Stomach (tissue), 19 donors: ENCODE measurements at places on chromosomes 3 and 15.

DNA sequence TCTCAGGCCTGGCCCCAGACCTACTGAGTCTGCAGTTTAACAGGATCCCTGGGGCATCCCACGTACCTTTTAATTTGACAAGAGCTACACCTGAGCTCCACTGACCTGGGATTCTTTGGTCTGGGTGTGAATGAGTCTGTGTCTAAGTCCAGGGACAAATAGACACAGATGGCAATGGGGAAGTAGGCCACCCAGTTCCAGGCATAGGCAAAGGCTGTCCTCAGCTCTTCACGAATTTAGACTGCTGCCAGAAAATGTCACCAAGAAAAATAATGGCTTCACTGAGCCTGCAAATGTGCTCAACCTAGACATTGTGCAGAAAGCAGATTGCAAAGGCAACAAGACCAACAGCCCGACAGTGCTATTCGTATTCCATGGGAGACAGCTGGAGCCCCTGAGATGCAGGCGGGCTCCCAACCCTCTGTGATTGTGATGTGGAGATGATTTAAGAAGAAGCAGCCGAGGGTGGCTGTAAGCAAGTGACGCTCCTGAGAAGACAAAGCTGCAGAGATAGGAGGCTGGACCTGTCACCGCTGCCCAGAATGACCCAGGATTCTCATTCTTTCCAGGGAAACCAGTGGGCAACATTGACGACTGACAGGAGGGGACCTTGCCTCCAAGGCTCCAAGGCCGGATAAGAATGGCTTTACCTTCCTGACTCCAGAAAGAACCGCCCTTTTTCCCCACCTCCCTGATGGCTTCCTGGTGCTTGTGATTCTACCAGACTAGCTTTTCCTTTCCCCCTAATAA is 39.8 kb upstream of the IREB2 start:
- no peak overlapping the region for H3K4me3 ChIP-seq
- H3K27me3 ChIP-seq = no peaks in the 10 kb centered on the region
- H3K4me1 ChIP-seq = peaks cover 7% of the 10 kb centered on the region

- no peak overlapping the region for H3K4me3 ChIP-seq
- H3K27me3 ChIP-seq = no peaks in the 10 kb centered on the region
- no peaks in the 10 kb centered on the region for H3K4me1 ChIP-seq
- no peak overlapping the region for H3K27ac ChIP-seq
- no peaks in the 10 kb centered on the region for H3K36me3 ChIP-seq
Observed at GRCh38 chr3:67901681-67902080, 247.3 kb upstream of the SUCLG2 start.

- DNase-seq = no peak
- peaks cover 18% of the 10 kb centered on the region for H3K36me3 ChIP-seq
- H3K27ac ChIP-seq = no peak overlapping the region
- no peaks in the 10 kb centered on the region for H3K4me1 ChIP-seq
Observed at GRCh38 chr3:185207481-185207880, 46.4 kb downstream of the EHHADH start.

DNA sequence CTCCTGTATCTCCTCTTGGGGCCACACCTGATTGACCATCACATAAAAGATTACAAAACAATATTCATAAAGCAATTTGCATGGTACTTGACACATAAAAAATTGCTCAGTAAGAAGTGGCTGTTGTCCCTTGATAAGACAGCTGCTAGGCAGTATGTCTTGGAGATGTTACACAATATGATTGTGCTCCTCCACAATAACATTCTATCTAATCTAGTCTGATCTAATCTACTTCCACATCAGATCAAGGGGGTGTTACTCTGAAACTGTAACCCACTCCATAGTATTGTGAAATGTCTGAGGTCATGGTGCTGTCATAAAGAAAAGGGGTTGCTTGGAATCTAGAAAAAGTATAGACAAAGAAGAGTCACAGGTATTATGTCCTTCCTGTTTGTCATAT is 23.4 kb upstream of the AQP9 start:
- DNase-seq = no peak
- no peaks in the 10 kb centered on the region for H3K27me3 ChIP-seq
- H3K36me3 ChIP-seq = no peaks in the 10 kb centered on the region
- no peak overlapping the region for H3K4me3 ChIP-seq

- H3K27me3 ChIP-seq = no peaks in the 10 kb centered on the region
- H3K4me3 ChIP-seq = no peak overlapping the region
- no peaks in the 10 kb centered on the region for H3K4me1 ChIP-seq
- no peak overlapping the region for H3K27ac ChIP-seq
Observed at GRCh38 chr3:155356594-155357370, 63.3 kb upstream of the STRIT1 start.

- H3K36me3 ChIP-seq = no peaks in the 10 kb centered on the region
- DNase-seq = peak; percentile 78
- no peak overlapping the region for H3K27ac ChIP-seq
Observed at GRCh38 chr3:140898340-140899180, 43.1 kb upstream of the SLC25A36 start.

DNA sequence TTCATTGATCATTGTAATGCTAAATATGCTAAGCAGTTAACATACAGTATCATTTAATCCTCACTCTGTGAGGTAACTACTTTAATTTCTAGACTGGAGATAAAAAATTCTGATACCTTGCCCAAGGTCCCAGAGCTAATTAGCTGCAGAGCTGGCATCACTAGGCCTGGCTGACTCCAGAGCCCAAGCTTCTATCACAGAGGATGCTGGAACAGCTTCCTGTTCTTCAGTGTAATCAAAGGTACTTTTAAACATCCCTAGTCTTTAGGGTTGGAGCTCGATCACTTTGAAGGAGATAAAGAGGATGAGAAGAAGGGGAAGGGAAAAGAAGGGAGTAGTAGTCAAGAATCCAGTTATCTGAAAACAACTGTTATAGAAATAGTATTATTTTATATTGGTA is 37.1 kb upstream of the BOC start:
- no peak overlapping the region for H3K4me3 ChIP-seq
- no peaks in the 10 kb centered on the region for H3K27me3 ChIP-seq
- H3K27ac ChIP-seq = no peak overlapping the region
- H3K36me3 ChIP-seq = no peaks in the 10 kb centered on the region
- H3K4me1 ChIP-seq = no peaks in the 10 kb centered on the region
- no peak for DNase-seq

DNA sequence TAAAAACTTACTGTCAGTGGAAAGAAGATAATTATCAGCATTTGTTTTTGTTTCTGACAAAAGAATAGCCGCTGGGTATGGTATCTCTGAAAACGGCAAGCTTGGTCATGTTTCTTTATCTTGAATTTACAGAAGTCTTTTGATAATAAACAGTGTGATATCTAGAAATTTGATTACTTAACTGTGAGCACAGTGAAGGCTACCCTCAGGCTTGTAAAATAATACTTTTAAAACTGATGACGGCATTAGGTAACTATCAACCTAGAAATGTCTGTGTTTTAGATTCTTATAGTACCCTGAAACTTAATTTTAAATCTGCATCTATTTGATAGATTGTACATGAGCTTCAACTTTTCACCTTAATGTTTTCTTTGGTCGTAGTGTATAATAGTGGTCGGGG is 43.4 kb downstream of the NSUN3 start:
- DNase-seq = no peak
- no peaks in the 10 kb centered on the region for H3K4me1 ChIP-seq
- H3K4me3 ChIP-seq = no peak overlapping the region
- H3K36me3 ChIP-seq = no peaks in the 10 kb centered on the region

- DNase-seq = no peak
- peaks cover 6% of the 10 kb centered on the region for H3K4me1 ChIP-seq
- H3K36me3 ChIP-seq = peaks cover 4% of the 10 kb centered on the region
- H3K27me3 ChIP-seq = no peaks in the 10 kb centered on the region
- no peak overlapping the region for H3K4me3 ChIP-seq
Observed at GRCh38 chr3:55468251-55468650, 18.9 kb downstream of the WNT5A start.

- no peak overlapping the region for H3K27ac ChIP-seq
- H3K27me3 ChIP-seq = peaks cover 3% of the 10 kb centered on the region
- DNase-seq = no peak
- H3K4me3 ChIP-seq = no peak overlapping the region
- H3K36me3 ChIP-seq = no peaks in the 10 kb centered on the region
Observed at GRCh38 chr3:99714146-99714545, 75.8 kb downstream of the COL8A1 start.

- DNase-seq = peak; percentile 73
- peak overlapping the region; percentile 23 for H3K4me3 ChIP-seq
- no peaks in the 10 kb centered on the region for H3K27me3 ChIP-seq
- H3K4me1 ChIP-seq = no peaks in the 10 kb centered on the region
Observed at GRCh38 chr15:100131321-100132224, 210.2 kb downstream of the ADAMTS17 start.

GRCh38 chr3:122969585-122970469 is 57.7 kb downstream of the SEMA5B start:
- no peaks in the 10 kb centered on the region for H3K36me3 ChIP-seq
- H3K27ac ChIP-seq = no peak overlapping the region
- DNase-seq = peak; percentile 66
- H3K27me3 ChIP-seq = no peaks in the 10 kb centered on the region
- H3K4me1 ChIP-seq = peaks cover 17% of the 10 kb centered on the region

DNA sequence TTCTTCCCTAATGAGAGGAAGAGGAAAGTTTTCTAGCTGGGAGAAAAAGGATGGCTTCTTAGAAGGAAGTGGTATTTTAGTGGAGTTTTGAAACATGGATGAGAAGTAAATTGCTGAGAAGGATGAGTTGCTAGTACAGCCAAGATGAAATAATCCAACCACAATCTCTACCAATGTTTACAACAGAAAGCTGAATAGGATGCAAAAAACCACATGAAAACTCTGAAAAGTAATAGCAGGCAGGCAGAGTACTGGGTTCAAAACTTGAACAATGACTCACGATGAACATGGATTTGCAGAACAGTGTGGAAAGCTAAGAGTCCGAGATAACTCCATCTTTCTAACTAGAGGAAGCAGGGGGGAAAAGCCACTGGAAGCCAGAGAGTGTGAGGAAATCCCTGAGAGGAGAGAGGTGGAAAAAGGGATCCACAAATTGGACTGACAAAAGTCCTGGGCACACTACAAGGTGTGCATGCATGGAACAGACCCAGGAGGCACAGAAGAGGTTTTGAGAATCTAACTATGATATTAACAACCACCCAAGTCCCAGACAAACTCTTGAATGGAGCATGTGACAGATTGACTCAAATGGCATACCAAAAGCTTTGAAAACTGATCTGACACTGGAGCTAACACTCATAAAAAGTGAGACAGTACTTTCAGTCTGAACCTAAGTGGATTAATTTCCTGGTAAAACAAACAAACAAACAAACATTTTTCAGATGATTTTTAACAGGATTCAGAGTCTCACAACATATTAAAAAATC is 76.7 kb downstream of the ST6GAL1 start:
- no peak for DNase-seq
- no peaks in the 10 kb centered on the region for H3K36me3 ChIP-seq
- H3K27me3 ChIP-seq = no peaks in the 10 kb centered on the region
- no peaks in the 10 kb centered on the region for H3K4me1 ChIP-seq
- no peak overlapping the region for H3K27ac ChIP-seq

DNA sequence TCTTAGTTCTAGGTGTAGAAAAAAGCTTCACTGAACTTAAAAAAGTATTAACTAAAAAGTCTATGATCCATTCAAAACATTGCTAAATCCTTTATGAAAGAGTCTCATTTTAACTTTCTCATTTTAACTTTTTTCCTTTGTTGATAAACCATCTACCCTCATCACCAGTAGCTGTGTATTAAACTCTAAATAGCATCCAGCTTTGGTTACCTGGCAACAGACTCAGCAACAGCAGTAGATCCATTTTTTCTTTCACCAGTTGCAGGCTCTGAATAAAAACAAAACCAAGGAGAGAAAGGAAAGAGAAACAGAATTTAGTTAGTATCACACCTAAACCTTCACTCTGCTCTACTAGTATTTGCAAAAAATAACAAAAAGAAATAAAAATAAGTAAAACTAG is 51.6 kb downstream of the TP53BP1 start:
- peaks cover 8% of the 10 kb centered on the region for H3K4me1 ChIP-seq
- no peaks in the 10 kb centered on the region for H3K27me3 ChIP-seq
- no peak overlapping the region for H3K4me3 ChIP-seq

GRCh38 chr3:69324362-69325025 is 61.4 kb downstream of the FRMD4B start:
- H3K27ac ChIP-seq = no peak overlapping the region
- H3K36me3 ChIP-seq = no peaks in the 10 kb centered on the region
- no peaks in the 10 kb centered on the region for H3K4me1 ChIP-seq
- no peak overlapping the region for H3K4me3 ChIP-seq
- peak; percentile 36 for DNase-seq
- H3K27me3 ChIP-seq = no peaks in the 10 kb centered on the region

DNA sequence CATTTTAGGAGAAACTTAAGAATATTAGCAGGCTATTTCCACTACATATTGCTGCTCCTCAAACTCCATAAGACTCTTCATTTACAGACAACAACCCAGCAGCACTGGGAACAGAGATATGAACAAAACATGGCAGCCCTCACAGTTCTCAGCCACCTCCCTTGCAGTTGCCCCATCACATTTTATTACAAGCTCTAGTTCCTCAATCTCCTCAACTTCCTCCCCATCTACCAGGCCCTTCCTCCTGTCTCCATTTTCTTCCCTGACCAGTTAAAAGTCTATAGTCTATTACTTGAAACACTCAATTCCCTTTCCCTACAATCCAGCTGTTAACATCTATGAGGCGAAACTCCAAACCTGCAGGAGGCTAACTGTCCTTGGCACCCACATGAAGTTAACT is 412.5 kb downstream of the TBC1D5 start:
- no peaks in the 10 kb centered on the region for H3K27me3 ChIP-seq
- no peak overlapping the region for H3K27ac ChIP-seq
- H3K36me3 ChIP-seq = no peaks in the 10 kb centered on the region
- no peak overlapping the region for H3K4me3 ChIP-seq

GRCh38 chr15:98568382-98569017 is 79.8 kb upstream of the IGF1R start:
- H3K27me3 ChIP-seq = peaks cover 17% of the 10 kb centered on the region
- H3K27ac ChIP-seq = no peak overlapping the region
- H3K4me1 ChIP-seq = no peaks in the 10 kb centered on the region
- H3K36me3 ChIP-seq = no peaks in the 10 kb centered on the region

- H3K36me3 ChIP-seq = no peaks in the 10 kb centered on the region
- DNase-seq = no peak
- no peaks in the 10 kb centered on the region for H3K27me3 ChIP-seq
- no peaks in the 10 kb centered on the region for H3K4me1 ChIP-seq
- no peak overlapping the region for H3K4me3 ChIP-seq
- no peak overlapping the region for H3K27ac ChIP-seq
Observed at GRCh38 chr3:3664935-3665334, 134.3 kb upstream of the LRRN1 start.
